ENCODE measurements at places on chromosomes 3 and 15.

- peak; percentile 71 for DNase-seq
These were observed 183.3 kb downstream of the WDR76 start for GRCh38 chr15:44010089-44010488.

DNA sequence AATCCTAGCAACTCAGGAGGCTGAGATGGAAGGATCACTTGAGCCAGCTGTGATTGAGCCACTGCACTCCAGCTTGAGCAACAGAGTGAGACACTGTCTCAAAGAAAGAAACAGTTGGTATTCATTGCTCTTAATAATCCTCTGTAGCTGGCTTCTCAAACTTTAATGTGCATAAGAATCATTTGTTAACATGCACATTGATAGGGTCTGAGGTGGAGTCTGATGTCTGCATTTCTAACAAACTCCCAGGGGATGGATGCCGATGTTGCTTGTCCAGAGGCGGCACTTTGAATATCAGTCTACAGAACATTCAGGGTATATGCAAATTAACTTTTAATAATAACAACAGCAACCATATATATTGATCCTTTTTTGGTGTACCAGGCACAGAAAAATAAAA is 39.9 kb downstream of the NKIRAS1 start:
- DNase-seq, result peak; percentile 26

GRCh38 chr3:146817704-146818103 is 212.6 kb upstream of the PLSCR5 start:
- DNase-seq, result peak; percentile 70

DNA sequence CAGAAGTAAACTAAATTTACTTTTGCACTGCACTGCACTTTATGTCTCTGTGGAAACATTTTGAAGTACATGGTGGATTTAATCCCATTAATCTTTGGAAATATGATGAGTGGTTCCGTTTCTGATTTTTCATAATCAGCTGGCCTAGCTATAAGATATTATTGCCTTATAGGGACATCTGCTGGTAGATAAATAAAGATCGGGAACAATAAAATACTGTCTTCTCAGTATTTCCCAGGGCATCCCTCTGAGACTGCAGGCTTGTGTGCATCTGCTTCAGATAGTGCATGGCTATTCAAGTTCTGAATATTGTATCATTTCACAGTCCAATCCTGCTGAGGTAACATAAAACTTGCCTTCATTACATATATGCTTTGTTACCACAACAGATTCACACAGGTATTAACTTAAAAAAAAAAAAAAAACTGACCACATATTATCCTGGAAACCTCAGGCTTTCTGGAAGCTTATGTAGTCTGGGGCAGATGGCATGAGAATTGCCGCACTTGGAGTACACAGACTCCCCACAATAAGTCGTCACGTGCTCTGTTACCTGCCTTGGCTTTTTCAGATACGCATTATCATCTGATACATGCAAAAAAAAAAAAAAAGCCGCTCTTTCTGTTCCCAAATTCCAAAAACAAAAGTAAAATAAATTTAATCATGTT is 330.8 kb upstream of the AGTR1 start:
- DNase-seq, result peak; percentile 15

DNA sequence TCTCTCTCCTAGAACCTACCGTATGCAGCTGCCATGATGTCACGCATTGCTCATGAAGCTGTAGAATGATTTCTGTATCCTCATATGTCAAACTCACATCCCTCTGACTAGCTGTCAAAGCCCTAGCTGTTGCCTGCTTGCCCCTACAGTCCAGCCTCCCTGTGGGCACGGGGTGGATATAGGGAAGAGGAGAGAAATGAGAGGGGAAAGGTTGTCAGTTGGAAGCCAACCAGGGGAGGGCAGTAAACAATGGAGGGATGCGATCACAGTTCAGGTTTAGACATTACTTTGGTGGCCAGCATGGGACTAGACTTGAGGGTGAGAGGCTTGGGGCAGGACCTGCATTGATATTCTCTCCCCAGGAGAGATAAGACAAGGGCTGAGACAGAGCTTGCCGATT is 1.7 kb upstream of the HDGFL3 start:
- DNase-seq, result no peak

GRCh38 chr3:180319461-180319860 is 282.5 kb upstream of the TTC14 start:
- no peak for DNase-seq

- no peak for DNase-seq
These were observed 66.3 kb upstream of the BBX start for GRCh38 chr3:107456501-107456900.

DNA sequence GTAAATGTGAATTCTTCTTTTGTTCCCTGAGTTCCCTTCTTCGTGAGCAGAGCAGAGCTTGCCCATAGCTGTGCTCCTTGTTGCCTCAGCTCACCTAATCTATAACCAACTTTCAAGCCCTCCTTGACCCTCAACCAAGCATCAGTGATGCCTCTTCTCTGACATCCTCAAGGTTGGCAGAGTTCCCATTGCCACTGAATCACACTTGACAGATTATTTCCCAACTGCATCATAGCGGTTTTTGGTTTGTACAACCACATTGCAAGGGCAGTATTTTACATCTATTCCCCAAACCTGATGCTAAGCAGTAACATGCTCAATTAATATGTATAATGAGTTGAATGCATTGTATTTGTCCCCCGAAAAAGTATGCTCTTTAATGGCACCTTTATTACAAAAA is 133.0 kb upstream of the SNTN start:
- DNase-seq, result peak; percentile 15

DNA sequence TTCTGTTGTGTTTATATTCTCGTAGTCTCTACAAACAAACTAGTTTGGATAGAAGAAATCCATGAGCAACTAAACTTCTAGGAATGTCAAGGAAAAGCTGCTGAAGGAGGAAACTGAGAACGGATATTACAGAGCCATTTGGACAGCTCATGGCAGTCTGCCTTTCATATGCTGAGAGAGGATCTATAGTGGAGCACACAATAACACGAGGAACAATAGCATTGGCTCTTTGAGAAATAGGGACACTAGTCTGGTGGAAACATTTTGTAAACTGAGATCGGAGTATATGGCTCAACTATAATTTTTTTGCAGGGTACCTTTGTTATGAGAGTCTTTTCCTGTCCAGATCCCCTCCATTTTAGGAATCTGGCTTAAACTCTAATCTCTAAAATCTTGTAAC is 200.5 kb downstream of the CLSTN2 start:
- DNase-seq, result no peak

GRCh38 chr15:60343221-60343970 is 54.4 kb downstream of the ANXA2 start:
- DNase-seq, result peak; percentile 48

GRCh38 chr3:24972491-24972890 is 455.6 kb upstream of the RARB start:
- no peak for DNase-seq

GRCh38 chr3:130699765-130700164 is 46.9 kb downstream of the PIK3R4 start:
- peak; percentile 27 for DNase-seq

Data from AG10803 (cell line).